ENCODE measurements at places on chromosomes 13 and 19.

- DNase-seq: no peak
Observed at GRCh38 chr13:112531263-112531794, 56.6 kb downstream of the TUBGCP3 start.

GRCh38 chr19:8700956-8701355 is 2.4 kb upstream of the ACTL9 start:
- no peak for DNase-seq

- DNase-seq: no peak
Observed at GRCh38 chr19:40035996-40036395, 20.0 kb downstream of the ZNF780B start.

GRCh38 chr13:112619730-112620631 is 32.0 kb upstream of the TUBGCP3 start:
- DNase-seq: no peak

- no peak for DNase-seq
Observed at GRCh38 chr13:100707818-100708740, 33.5 kb upstream of the TMTC4 start.

- DNase-seq: no peak
Observed at GRCh38 chr13:98236197-98236596, 59.1 kb upstream of the RNF113B start.

DNA sequence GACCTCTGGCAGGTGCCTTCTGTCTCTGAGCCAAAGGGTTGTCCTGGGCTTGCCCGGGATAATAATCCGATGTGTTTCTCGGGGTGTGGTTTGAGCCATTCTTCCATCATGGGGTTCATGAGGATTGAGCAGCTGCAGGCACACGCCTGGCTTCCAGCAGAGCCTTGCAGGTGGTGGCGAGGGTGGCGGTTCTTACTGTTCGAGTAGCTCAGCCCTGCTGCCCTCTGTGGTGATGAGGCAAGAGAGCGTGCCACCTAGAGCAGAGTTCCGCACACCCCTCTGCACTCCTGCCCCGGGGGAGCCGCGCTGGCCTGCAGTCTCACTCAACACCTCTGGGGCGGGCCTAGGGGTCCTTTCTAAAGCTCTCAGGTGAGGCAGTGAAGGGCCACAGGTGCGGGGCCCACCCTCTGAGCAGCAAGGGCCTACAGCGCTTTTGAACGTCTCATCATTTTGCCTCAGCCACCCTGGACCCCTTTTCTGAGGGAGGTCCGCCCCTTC is 3.8 kb downstream of the SCN1B start:
- no peak for DNase-seq

DNA sequence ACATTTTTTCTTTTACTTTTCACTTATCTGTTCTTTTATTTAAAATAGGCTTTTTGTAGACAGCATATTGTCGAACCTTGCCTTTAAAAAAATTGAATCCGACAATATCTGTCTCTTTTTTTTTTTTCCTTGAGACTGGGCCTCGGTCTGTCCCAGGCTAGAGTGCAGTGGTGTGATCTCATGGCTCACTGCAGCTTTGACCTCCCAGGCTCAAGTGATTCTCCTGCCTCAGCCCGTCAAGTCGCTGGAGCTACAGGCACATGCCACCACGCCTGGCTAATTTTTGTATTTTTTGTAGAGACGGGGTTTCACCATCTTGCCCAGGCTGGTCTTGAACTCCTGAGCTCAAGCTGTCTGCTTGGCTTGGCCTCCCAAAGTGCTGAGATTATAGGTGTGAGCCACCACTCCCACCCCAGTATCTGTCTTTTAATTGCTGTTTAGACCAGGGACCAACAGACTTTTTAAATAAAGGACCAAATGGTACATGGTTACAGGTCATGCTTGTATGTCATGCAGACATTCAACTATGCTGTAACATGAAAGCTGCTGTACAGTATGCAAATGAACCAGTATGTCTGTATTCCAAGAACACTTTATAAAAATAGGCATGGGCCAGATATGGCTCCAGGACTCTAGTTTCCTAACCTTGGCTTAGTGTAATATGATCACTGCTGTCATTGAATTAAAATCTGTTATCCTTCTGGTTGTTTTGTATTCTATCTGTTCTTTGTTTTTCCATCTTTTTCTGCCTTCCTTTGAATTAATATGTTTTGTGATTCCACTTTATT is 80.3 kb downstream of the GJA3 start:
- DNase-seq: no peak

GRCh38 chr13:81197966-81198365 is 857.0 kb upstream of the SPRY2 start:
- no peak for DNase-seq

DNA sequence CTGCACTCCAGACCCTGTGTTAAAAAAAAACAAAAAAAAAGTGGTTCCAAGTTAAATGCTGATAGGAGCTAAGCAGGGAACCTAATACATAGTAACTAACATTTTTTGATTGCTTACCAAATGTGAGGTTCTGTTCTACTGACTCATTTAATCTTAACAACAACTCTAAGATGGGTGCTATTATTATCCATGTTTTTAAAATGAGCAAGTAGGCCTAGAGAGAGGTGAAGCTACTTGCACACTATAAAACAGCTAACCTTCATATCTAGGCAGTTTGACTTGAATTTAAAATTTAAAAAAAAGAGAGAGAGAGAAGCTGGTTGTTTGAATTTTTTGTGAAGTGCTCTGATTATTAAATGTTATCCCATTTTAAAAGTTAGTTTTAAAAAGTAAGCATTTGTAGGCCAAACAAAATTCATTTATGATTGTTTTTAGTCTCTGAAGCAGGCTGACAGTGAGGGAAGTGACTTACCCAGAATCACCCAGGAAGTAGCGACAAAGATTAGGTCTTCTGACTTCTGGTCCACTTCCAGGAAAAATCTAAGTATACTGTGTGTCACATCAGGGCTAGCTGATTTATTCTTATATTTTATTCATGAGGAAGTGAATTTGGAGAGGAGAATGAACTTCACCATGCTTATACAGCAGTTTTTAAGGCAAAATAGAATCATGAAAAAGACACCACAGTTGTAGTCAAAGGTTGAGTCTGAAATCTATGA is 2.4 kb downstream of the SIGLECL1 start:
- DNase-seq: no peak

DNA sequence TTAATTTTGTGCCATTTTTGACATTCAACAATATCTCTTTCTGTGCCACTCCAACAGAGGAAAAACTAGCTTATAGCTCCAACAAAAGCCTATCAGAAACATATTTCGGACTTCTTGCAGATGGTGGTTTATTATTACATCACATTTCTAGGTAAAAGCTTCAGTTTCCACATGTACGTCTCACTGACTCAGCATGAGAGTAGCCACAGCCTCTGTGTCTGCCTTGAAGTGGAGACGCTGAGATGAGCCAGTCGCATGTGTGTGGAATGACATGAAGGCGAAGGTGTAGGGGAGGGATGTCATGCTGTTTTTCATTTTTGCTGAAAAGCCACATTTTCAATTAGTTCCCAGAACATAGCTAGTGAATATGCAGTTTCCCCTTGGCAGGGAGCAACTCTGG is 598.6 kb downstream of the EFNB2 start:
- DNase-seq: no peak

GRCh38 chr19:19171821-19172532 is 1.9 kb upstream of the MEF2B start:
- no peak for DNase-seq

- no peak for DNase-seq
Observed at GRCh38 chr13:52827839-52828238, 20.6 kb downstream of the PCDH8 start.

DNA sequence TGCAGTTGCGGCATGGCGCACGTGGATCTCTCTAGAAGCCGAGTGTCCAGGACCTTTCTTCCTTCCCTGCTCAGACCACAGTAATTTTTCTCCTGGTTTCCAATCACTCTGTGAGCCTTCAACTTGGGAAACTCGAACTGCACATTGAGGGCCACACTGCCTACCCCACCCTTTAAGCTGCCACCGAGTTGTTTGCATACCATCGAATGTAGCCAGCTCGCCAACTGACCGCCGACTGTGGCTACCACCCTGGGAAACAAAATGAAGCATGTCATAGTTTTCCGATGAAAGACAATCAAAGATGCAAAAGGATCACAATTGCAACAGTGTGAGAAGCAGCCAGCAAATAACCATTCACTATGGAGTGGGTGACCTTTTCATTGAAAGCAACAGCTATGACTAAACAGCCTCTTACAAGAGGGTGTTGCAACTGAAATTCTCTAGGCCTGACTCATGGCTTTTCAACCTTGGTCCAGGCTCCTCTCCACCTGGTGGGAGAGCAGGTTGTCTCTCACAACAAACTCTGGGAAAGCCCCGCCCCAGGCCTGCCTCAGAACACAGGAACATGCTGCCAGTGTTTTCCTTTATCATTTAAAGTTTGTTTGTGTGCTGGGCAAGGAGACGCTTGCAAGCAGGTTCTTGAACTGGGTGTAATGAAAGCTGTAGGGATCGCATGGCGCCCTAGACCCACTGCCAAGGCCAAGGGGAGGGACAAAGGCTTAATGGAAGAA is 141.7 kb upstream of the SERP2 start:
- peak; percentile 71 for DNase-seq

DNA sequence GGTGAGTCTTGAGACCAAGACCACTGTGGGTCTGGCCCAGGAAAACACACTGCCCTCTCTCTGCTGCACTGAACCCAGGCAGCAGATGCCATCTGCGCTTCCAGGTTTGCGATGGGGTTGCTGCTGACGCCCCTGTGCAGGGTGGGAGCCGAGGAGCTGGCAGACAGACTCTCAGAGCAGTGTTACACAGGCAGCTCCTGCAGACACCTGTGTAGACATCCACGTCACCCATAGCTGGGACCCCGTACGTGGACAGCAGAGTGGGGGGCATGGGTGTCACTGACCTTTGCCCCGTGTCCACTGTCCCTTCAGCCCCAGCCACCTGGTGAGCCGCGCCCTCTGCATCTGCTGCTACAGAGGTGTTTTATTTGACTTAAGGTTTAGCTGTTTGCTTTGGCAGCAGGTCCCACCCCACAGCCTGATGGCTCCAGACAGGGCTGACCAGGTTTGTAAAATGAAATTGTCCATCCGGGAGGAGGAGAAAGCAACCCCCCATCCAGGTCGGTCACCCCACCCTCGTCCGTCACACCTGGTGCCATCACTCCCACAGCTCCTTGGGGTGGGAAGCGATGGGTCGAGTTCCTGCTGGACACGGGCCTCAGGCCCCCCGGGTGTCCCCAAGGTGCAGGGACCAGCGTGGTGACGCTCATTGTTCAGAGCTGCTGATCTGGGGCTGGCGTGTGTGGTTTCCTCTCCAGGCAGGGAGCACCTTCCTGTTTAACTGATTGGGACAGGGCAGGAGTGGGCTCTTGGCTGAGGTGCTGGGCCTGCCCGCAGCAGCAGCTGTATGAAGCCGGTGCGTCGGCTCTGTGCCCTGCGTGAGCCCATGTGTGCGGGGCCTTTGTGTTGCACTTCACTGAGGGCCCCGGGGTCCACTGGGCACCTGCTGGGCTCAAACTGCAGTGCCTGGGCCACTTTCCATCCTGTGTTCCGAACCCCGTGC is 28.4 kb downstream of the MCF2L start:
- no peak for DNase-seq

- no peak for DNase-seq
Observed at GRCh38 chr19:22945560-22945959, 57.4 kb downstream of the ZNF728 start.

- DNase-seq: no peak
Observed at GRCh38 chr19:51469162-51469561, 9.2 kb upstream of the CEACAM18 start.

DNA sequence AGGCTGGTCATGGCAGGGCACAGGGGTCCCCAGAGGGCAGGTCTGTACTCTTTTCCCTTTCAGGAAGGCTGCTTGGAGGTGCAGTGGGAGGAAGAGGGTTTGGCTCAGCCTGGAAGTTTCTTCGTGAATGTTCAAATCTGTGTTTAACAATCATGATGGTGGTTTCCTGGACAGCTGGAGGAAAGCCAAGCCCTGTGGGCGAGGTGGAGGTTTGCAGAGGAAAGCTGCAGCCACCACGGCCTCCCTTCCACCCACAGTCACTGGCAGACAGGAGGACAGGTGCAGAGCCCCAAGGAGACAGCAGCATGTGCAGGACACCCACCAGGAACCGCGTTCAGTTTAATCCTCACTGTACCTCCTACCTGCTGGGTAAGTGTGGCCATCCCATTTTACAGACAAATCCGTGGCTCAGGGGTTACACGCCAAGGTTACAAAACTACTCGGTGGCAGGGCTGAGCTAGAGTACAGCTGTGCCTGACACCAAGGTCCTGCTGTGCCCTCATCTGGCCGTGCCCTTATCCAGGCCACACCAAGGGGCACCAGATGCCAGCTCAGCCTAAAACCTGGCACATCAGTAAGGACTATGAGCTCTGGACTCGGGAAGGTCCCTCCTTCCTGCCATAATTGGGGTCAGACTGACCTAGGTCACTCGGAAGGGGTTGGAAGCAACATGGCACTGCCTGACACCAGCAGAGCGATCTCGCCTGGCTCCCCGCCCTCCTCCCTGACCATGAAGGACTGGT is 34.1 kb downstream of the SUGP2 start:
- peak; percentile 49 for DNase-seq

GRCh38 chr13:30359991-30360390 is 52.6 kb upstream of the KATNAL1 start:
- no peak for DNase-seq

DNA sequence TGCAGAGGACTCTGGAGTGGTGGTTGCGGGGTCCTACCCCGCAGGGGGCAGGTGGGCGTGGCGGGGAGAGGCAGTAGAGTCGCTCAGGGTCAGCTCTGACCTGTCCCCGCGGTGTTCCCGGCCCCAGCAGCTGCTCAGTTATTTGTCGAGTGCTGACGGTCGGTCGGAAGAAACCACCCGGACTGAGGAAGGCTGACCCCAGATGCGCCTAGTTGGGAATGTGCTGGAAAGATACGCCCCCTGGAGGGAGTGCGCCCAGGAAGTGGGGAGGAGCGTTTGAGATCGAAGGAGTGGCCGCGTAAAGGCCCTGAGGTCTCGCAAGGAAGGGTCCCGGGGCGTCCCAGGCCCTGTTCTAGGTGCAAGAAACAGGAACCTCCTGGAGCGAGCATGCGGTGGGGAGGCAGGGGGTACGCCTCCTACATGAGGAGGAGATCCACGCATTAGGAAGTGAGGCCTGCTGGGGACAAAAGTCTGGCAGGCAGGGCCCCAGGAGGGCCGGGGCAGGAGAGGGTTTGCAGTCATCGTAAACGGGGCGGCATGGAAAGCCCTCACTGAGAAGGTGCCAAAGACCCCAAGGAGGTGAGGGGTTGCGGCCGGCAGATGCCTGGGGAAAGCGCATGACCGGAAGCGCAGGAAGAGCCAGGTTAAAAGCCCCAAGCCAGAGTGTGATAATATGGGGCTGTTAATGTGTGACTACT is 9.2 kb downstream of the CCDC8 start:
- no peak for DNase-seq

DNA sequence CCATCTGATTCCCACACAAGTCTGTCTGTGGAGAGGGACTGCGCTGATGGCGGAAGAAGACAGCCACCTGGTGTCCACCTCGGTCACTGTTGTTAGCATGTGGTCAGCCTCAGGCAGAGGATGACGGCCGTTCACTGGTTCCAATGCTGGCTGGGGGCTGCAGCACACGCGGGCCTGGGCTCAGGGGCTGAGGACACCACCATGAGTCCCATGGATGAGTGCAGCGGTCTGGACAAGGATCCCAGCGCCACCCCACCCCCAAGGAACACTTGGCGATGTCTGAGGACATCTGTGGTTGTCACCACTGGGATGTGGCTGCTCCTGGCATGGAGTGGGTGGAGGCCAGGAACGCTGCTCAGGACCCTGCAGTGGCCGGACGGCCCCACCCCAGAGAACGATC is 10.9 kb downstream of the DPP9 start:
- DNase-seq: no peak
